Endothelial cell of umbilical vein (primary cell): ENCODE measurements at places on chromosomes 16 and 17. TPM values are rescaled to one million over a fixed set of nuclear protein-coding genes. Genes with fewer than 3 reads are reported as not detected.

- DNase-seq: no peak
Observed at GRCh38 chr17:57756951-57757350, 11.9 kb upstream of the CCDC182 start.

DNA sequence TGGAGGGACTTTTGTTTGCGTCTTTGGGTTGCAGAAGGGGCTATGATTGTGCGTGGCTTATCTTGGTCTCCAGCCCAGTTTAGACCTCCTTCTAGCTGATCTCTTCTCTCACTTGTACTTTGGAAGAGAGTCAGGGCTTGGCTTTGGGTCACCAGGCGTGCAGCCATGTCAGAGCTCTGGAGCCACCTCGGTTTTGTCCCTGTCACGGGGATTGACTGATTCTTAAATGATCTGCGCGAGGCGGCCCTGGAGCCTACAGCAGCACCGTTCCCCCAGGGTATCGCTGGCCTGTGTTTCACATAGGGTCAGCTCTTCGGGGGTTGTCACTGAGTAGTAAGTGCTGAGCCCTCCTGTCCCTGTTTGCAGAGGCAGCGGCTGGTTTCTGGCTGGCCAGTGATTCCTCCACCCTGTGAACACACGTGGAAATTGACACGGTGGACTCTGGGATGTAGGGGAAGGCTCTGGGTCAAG is 209.8 kb upstream of the CHMP6 start:
- no peak for DNase-seq

GRCh38 chr16:54006693-54007092 is 279.9 kb downstream of the IRX3 start:
- no peak for DNase-seq

- no peak for DNase-seq
Observed at GRCh38 chr17:82445542-82445941, 5.0 kb downstream of the CYBC1 start.

- DNase-seq: peak; percentile 90
Observed at GRCh38 chr17:60525685-60526514, at the start of gene APPBP2. Gene APPBP2 (minus strand): TSS chr17:60526242. CDS start chr17:60525931, 311 bp downstream.

DNA sequence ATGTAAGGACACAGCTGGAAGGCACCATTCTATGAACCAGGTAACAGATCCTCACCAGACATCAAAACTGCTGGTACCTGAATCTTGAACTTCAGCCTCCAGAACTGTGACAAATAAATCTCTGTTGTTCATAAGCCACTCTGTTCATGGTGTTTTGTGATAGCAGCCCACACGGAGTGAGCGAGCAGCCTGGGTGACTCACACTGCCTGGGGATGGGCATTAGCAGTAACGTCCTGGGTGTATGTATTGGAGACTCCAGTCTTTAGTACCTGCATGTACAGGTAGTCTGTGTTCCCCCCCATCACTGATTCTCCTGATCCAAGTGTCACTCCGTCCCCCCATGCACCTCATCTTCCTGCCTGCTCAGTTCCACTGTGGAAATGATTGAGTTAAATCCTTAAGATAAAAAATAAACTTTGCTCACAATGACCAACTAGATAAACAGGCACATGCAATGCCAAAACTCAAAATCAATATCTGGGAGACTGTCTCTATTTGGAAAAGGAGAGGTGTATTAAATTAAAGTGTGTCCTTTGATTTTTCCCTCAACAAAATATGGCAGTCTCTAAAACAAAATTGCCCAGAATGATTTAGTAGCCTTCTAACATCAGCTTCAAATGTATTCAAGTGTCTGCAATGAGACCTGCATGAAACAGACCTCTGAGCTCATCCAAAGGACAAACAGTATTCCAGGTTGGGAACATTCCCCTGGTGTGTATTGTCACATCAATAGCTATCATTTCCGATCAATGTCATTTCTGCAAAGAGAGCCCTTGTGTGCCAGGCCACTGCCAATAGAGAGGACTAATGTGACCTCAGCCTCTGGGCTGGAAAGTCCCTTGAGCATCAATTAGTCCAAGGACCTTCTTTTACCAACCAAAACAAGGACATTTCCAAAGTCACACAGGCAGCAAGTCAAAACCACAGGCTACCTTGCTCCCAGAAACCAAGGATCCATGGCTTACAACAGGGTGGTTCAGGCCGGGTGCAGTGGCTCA is 12.2 kb upstream of the VAT1L start:
- DNase-seq: no peak

Gene TMC5
- not detected in 2 replicates for polyA plus RNA-seq
